Activated T-cell treated with anti-CD3 and anti-CD28 coated beads, Interleukin-2, amount 50 U/mL, for 72 hours (primary cell): ENCODE measurements at places on chromosomes 2 and 18.

- peak within 1 kb of the TSS; percentile 62 for H3K4me3 ChIP-seq
- H3K27me3 ChIP-seq = peaks cover 21% of the 10 kb centered on the region
- H3K36me3 ChIP-seq = peaks cover 2% of the 10 kb centered on the region
- DNase-seq = peak; percentile 76
Observed at GRCh38 chr2:240997856-240998705, at the start of gene SNED1. TSS of gene SNED1 (plus strand) at chr2:240998618. CDS start at chr2:240998838, 220 bp downstream.

- H3K36me3 ChIP-seq = no peaks in the 10 kb centered on the region
- no peaks in the 10 kb centered on the region for H3K4me1 ChIP-seq
- H3K27me3 ChIP-seq = peaks cover 8% of the 10 kb centered on the region
- no peak overlapping the region for H3K4me3 ChIP-seq
- H3K27ac ChIP-seq = no peak overlapping the region
- no peak for DNase-seq
Observed at GRCh38 chr2:62654876-62655359, 50.6 kb upstream of the EHBP1 start.

DNA sequence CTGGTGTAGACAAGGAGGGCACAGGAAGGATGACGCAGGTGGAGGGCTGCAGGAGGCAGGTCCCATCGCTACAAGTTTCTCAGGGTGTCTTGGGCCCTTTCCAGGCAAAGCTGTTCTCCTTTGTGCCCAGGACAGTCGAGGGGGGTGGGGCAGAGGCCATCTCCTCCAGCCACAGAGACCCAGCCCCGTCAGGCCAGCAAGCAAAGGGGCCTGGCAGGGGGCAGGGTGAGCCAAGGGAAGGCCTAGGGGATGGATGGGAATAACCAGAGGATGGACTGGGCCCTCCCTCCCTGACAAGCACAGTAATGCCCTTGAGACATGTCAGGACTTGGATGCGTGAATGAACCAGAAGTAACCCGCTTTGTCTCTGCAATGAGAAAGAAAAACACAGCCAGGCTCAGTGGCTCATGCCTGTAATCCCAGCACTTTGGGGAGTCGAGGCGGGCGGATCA is 6.3 kb downstream of the TCF23 start:
- H3K27me3 ChIP-seq = no peaks in the 10 kb centered on the region
- no peak for DNase-seq
- no peak overlapping the region for H3K4me3 ChIP-seq
- H3K36me3 ChIP-seq = no peaks in the 10 kb centered on the region

DNA sequence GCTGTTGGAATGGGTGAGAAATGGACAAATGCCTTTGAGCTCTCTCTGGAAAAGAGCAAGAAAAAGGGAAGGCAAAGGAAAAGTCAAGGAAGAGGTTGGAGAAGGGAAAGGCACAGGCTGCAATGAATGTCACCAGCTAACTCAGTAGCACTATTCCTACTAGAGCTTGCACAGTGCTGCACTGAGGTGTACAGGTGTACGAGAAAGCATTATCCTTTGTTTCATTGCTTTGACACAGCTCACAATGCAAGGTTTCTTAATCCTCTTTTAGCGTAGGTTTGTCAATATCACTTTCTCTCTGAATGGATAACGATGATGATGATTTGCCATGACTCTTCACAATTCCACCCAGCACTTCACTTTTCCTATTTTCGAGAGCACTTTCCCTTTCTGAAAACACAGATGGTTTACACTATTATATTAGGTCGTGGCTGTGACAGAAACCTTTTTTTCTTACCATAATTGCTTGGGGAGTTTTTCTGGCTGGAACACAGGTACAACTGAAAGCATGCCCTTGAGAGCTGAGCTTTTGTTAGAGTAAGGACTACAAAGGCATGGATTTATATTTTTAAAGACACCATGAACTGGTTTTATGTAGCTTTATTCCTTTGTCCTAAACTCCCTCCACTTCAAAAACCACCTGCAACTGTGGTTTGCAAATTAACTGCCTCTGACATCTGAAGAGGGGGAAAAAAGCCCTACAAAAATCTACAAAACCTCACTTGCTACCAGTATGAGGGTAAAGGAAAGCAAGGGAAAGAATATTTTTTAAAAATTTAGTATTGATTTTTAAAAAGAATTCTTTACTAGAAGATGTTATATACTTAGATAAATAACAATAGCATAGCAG is 265.5 kb downstream of the TGIF1 start:
- H3K27ac ChIP-seq = no peak overlapping the region
- H3K27me3 ChIP-seq = no peaks in the 10 kb centered on the region
- no peak for DNase-seq
- no peaks in the 10 kb centered on the region for H3K4me1 ChIP-seq

- H3K4me1 ChIP-seq = no peaks in the 10 kb centered on the region
- no peaks in the 10 kb centered on the region for H3K36me3 ChIP-seq
- DNase-seq = no peak
- H3K4me3 ChIP-seq = no peak overlapping the region
Observed at GRCh38 chr2:169303579-169304305, 58.6 kb downstream of the LRP2 start.

DNA sequence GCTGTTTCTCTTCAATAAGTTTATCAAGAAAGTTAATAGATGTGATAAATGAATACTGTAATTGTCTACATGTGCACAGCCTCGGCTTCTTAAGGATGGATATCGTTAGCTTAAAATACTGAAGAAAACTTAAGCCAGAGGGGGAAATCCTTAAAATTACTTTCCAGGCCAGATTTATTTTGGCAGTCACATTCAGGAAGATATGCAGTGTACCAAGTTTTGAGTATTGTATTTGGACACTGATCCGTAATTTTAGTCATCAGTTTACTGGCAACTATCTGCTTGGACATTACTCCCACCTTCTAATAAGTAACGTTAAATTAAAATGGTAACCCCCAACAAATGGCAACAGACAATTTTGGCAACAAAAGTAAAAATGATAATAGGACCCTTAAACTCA is 770.0 kb upstream of the ZEB2 start:
- H3K27me3 ChIP-seq = peaks cover 19% of the 10 kb centered on the region
- H3K27ac ChIP-seq = no peak overlapping the region
- no peaks in the 10 kb centered on the region for H3K36me3 ChIP-seq
- H3K4me1 ChIP-seq = no peaks in the 10 kb centered on the region

- DNase-seq = no peak
- H3K4me1 ChIP-seq = no peaks in the 10 kb centered on the region
- H3K27ac ChIP-seq = no peak overlapping the region
- H3K27me3 ChIP-seq = no peaks in the 10 kb centered on the region
Observed at GRCh38 chr2:75135776-75136400, 63.4 kb downstream of the TACR1 start.
